ENCODE measurements at places on chromosomes 3 and 15.

GRCh38 chr3:192915722-192916121 is 1.9 kb downstream of the MB21D2 start:
- DNase-seq: no peak

DNA sequence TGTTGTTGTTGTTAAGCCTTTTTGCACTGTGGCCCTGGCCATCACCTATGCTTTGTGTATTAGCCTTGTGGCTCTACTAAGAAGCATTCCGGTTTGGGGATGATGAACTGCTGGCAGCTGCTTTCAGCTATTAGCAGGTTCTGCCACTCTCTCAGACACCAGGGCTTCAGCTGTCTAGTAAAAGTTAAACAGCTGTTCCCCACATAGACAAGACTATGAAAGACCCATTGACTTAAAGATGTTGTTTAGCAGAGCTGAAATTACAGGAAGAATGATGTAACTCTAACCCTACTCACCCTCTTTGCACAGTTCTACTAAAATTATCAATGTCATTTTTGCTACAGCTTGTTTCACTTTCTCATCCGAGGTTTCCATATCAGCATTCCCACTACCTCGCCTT is 131.2 kb upstream of the CGNL1 start:
- DNase-seq: no peak

DNA sequence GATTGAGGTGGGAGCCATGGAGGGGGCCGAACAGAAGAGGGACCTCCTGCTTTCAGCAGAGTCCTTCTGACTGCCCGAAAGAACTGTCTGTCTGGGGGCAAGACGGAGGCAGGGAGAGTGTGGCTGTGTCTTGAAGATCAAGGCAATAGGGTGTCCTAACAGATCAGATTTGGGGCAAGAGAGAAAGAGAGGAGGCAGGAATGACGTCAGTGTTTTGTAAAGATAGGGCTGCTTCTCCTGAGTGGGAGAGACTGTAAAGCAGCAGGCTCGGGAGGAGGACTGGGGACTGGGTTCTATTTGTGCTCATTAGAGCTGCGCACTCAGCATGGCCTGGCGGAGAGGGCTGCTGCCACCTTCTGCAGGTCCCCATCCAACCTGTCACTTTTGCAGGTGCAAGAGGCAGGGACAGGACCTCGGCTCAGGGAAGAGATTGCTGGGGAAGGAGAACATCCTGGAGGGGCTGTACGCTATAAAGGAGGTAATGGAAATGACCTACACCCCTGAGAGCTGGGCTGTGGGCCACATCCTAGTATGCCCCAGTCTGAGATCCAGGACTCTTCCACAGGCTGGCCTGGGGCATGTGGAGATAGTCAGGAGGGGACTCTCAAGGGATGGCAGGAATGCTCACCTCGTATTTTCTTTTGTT is 29.0 kb upstream of the FGD5 start:
- no peak for DNase-seq

- no peak for DNase-seq
These were observed 14.2 kb upstream of the NRROS start for GRCh38 chr3:196625331-196625730.

DNA sequence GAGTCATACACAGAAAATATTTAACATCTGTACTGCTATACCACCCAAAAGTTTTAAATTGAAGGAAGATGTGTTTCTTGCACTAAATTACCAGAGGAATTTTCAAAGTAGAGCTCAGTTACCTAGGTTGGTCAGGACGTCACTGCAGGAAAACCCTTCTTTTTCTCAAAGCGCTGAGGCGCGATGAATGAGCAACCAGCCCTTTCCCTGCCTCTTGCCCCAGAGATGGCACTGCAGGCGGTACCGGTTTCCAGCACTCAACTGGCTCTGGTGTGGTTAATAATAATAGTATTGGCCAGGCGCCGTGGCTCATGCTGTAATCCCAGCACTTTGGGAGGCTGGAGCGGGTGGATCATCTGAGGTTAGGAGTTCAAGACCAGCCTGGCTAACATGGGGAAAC is 49.3 kb downstream of the HES1 start:
- no peak for DNase-seq

Measured in stimulated activated naive CD8-positive, alpha-beta T cell treated with anti-CD3 and anti-CD28 coated beads, Interleukin-15, amount 100 ng/mL, for 72 hours (primary cell).